ENCODE measurements at places on chromosomes 13 and 19.

GRCh38 chr19:54477650-54478049 lies 4.6 kb upstream of the CDC42EP5 start:
- no peak for DNase-seq

- no peak for DNase-seq
Measured at GRCh38 chr19:55071129-55071502, 4.6 kb upstream of the EPS8L1 start.

- DNase-seq = no peak
Measured at GRCh38 chr13:30968846-30969245, 36.4 kb downstream of the TEX26 start.

DNA sequence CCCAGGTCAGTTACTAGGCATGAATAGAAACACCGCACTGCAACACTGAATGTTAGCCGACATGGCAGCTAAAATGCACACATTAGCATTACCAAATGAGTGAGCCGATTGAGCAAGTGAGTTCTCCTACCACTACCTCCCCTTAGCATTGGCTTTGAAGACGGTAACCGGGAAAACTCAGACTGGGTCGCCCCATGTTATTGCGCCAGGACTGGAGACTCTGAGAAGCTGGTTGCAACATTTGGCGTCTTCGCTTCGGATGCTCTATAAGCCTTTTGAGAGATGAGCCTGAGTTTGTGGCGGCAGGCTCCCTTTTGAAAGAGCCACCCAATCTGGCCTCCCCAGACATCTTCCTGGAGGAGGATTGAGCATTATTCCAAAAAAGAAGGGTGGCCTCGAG lies 68.5 kb upstream of the POMP start:
- no peak for DNase-seq

DNA sequence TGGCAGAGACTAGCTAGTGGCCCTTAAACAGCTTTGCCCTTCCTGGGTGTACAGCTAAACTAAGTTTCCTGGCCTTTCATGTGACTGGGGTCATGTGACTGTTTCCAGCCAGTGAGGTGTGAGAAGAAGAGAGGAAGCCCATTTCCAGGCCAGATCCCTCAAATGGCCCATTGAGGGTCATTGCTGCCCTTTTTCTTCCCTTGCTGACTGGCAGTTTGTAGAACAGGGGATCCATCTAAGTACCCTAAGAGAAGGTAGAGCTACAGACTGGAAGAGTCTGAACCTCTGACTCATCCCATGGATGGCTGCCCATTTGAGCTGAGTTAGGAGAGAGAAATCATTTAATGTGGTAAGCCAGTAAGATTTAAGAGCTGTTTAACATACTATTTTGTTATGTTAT lies 2.8 kb downstream of the SWSAP1 start:
- no peak for DNase-seq

All from activated naive CD4-positive, alpha-beta T cell (primary cell).